Esophagus squamous epithelium (tissue), 5 donors: ENCODE measurements at places on chromosomes 11 and 22.

GRCh38 chr11:11607772-11608171 lies 14.0 kb downstream of the GALNT18 start:
- no peak for DNase-seq

DNA sequence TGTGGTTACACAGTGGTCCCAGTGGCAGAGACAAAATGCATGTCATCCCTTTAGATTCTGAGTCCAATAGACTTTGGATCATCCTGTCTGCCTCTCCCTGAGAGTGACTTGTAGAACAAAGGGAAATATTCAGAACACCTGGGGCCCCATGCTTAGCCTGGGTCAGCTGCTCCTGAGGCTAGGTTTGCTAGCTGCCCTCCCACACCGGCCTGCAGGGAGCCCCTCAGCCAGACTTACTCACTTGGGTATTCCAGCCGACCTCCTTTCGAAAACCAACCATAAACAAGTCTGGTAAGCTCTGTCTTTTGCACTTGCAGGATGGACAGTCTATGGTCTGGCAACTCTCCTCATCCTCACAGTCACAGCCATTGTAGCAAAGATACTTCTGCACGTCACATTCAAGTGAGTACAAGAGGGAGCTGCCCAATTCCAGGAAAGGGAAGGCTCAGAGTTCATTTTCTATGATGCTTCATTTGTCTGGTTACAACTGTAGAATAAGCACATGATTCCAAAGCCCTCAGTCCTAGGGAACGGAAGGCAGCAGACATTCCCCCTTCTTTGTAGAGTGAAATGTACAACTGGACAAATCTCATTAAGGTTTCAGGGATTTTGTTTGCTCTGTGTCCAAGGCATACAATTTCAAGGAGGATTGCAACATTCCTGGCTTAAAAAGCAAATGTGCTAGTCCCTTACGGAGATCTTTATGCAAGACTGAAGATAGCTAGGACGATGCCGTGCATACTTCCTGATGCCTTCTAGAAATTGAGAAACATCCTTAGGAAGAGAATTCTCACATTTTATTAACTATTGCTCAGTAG lies 65.5 kb upstream of the EMID1 start:
- no peak for DNase-seq

DNA sequence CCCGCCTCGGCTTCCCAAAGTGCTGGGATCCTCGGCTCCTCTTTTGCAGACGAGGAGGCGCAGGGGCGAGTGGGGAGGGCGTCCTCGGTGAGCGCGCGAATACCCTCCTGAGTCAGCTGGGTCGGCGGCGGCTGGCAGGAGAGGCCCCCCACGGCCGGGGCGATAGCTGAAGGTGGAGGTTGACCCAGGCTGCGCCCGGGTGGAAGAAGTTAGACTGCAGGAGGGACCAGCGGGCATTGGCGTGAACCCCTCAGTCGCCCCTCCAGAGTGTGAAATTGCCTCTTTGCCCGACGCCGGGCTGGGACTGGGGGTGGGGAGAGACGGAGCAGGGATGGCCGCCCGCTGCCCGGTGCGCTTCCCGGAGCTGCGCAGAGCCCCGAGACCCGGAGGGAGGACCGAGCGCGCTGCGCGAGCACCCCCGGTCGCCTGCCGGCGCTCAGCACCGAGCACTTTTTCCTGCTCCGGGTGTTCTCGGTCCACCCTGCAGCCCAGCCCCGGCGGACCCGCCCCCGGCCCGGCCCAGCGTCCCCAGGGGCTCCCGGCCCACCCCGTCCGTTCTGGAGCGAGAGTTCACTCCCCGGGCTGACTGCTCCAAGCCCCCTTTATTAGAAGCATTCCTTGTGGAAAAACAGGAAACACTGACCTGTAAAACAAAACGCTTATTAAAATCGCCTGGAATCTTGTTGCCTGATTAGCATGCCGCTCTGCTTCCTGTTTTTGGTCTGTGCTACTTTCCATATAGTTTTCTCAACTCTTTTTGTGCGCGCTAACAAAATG lies 13.7 kb upstream of the CPT1A start:
- DNase-seq: no peak

- DNase-seq: no peak
These were observed 1.5 kb upstream of the CACNA1I start for GRCh38 chr22:39569066-39569465.

GRCh38 chr11:74720596-74721478 lies 10.4 kb downstream of the CHRDL2 start:
- DNase-seq: no peak

- no peak for DNase-seq
These were observed 20.6 kb downstream of the CLMP start for GRCh38 chr11:123174196-123175183.

- no peak for DNase-seq
These were observed 33.4 kb downstream of the LMO1 start for GRCh38 chr11:8230178-8230859.

GRCh38 chr11:69049490-69049867 lies 747 bp downstream of the TPCN2 start:
- no peak for DNase-seq

GRCh38 chr11:1503708-1504104 lies 17.1 kb upstream of the MOB2 start:
- DNase-seq: no peak
